Inflammatory macrophage treated with lipopolysaccharide for 1 hour (primary cell): ENCODE measurements at places on chromosomes 12 and 14.
A peak's percentile ranks its signal among the peaks of the same experiment; 100 is the strongest.

DNA sequence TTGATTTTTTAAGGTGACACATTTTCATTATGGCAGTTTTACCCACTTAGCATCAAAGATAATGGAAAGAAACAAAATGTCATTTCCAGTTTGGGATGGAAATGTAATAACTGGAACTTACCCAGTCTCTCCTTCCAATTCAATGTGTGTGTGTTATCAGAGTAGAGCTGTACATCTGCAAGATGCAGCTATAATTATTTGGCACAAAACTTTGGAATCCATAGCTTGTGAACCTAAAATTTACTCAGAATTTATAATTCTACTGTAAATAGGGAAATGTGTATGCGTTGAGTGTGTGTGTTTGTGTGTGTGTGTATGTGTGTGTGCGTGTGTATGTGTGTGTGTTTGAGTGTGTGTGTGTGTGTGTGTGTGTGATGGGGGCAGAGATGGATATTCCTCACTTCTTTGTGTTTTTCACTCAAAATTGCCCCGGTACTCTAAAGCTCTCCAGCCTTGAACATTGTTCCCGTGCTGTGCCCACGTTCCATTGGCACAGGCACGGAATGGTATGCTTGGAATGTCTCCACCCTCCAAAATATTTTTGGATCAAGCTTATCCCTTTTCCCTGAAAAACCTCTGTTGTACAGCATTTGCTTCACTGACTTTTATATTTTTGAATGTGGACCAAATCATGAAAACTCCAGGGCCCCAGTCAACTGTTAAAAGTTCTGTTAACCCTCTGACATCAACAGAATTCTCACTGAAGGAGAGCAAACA, 150.2 kb upstream of the BMP4 start:
- no peak for DNase-seq

- peak; percentile 68 for DNase-seq
Measured at GRCh38 chr12:47312808-47313426, 233.2 kb upstream of the AMIGO2 start.

GRCh38 chr12:107779077-107779831, 4.8 kb downstream of the ASCL4 start:
- peak; percentile 32 for DNase-seq

DNA sequence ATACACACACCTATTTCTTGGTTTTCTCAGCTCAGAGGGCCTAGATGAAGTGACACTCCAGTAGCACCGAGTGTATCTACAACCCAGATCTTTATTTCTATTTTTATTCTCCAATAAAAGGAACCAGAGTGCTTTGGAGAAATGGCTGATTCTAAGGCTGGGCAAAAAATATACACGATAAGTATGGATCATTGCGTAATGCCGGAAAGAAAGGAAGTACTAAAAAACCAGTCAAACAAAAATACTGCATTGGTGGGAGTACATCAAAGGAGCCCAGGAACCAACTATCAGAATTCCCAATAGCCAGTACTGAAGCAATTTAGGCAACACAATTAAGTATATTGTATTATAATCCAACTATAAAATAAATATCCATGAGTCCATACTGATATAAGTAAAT, 400.9 kb upstream of the CCDC196 start:
- no peak for DNase-seq

DNA sequence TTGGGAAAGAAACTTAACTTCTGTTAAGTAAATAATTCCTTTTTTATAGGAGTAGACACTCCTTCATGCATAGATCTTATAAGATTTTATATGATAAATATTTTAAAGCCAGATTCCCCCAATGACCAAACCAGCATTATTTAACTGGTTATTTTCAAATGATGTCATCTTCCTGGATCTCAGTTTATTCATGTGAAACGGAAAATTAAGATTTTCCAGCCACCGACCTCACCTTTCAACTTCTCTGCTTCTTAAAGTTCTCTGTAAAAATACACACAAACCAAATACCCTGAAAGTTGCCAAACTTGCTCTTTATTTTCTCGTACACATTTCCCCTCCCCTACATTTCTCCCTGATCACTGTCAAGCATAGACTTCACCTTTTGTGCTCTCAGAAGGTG, 364.2 kb downstream of the GALC start:
- no peak for DNase-seq

DNA sequence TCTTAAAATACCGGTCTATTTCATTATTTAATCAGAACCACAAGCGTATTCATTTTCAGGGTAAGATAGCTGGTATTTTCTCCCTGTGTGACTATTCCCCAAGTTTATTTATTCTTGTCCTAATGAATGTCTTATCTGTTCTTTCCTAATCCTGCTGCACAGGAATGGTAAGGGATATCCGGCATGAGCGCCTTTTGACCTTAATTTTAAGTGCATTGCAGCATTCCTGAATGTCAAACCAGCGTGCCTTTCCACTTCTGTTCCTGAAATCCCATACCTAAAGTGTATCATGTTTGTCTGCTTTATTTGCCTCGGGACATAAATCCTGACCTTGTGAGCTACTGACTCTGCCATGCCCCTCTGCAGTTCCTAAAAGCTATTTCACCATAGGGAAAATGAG, 1713.2 kb upstream of the FLRT2 start:
- no peak for DNase-seq

GRCh38 chr12:19575337-19576243, 136.3 kb downstream of the AEBP2 start:
- no peak for DNase-seq

DNA sequence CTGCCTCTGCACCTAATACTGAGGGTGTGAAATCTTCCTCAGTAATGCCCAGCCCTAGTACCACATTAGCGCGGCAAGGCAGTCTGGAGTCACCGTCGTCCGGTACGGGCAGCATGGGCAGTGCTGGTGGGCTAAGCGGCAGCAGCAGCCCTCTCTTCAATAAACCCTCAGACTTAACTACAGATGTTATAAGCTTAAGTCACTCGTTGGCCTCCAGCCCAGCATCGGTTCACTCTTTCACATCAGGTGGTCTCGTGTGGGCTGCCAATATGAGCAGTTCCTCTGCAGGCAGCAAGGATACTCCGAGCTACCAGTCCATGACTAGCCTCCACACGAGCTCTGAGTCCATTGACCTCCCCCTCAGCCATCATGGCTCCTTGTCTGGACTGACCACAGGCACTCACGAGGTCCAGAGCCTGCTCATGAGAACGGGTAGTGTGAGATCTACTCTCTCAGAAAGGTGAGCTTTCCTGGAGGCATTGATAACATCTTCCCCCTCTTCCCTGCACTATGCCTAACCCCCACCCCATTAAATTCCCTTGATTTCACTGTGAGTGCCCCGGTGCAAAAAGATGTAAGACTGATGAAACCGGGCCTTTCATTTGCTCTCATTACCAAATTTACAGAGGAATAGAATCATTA, 291.4 kb downstream of the NAV3 start:
- DNase-seq = no peak

- DNase-seq = no peak
Measured at GRCh38 chr12:40375076-40375475, 150.3 kb downstream of the LRRK2 start.

DNA sequence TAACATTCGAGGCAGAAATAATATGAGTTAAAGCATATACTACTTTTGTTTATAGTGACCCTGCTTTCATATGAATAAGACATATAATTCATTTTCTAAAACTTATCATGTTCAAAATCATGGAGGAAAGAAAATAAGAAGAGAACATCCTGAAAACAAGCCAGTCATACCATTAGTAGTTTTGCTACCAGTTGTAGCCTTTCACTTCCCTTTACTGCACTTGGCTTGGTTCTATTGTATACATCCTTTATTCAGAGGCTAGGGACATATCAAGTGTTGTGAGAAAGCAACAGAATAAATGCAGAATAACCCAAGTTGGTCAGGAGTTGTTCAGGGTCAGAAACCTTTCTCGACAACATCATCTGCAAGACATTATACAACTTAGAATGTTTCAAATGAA, 598.7 kb downstream of the SOX5 start:
- DNase-seq = no peak

GRCh38 chr14:104419865-104420505, 159.6 kb upstream of the C14orf180 start:
- no peak for DNase-seq

GRCh38 chr12:64716839-64717455, 42.3 kb downstream of the GNS start:
- no peak for DNase-seq

DNA sequence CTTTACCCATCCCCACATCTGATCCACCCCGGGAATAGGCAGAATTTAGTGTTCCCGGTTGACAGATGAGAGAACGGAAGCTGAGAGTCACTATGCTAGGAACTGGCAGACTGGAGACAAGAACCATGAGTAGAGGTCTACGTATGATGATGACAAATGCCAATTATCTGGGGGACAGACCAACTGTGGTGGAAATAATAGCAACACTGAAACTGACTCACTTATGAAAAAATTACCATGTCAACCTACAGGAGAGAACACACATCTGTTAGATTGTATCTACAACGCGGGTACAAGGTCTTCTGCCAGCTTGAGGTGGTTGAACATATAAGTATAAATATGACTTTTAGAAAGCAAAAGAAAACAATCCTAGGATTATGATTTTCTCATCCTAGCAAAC, 15.4 kb upstream of the SELPLG start:
- no peak for DNase-seq

DNA sequence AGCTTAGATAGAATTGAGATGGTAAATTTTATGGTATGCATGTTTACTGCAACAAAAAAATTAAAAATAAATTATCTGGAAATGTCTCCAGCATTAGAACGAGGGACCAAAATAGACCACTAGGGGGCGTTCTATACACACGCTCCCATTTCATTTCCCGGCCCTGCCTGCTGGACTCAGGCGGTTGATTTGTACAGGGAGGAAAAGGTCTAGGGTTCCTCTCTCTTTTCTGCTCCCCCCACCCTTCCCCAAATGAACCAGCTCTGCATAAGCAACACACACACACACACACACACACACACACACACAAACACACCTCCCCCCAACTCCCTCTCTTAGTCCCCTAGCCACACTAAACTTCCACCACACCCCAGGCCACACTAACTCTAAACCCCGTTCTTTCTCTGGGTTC, 7.8 kb upstream of the DTX1 start:
- DNase-seq = peak; percentile 39

DNA sequence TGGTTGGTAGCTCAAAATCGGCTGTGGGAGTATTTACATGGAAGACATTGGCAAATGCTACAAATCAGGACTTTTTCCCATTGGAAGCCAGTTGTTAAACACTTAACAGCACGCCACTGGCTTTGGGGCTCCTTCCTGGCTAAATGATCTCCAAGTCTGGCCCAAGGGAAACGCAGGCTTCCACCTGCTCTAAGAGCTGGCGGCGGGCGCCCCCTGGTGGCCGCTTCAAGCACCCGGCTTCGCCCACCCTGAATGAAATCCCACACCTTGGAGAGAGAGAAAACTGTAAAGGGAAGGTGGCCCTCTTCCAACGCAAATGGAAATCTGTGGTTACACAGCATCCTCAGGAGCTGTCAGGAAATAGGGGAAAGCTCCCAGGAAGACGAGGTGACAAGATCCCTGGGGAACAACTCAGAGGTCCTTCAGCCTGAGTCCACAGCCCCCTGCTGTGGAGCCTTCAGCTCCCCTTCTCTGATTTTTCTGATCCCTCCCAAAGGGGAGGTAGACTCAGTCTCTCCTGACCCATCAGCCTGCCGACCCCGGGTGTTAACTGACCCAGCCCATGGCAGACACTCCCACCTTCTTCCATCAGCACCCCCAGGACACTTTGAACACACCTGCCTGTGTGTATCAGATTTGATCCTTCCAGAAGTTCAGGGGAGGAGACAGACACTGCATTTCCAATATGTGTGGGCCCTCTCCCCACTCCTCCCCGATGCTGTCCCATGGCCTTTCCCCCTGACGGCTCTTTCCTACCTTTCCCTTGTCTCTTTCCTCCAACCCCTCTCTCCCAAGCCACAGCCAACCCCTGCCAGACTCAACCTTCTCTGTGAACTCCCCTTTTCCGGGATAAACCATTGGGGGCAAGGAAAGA, 15.4 kb downstream of the SELPLG start:
- DNase-seq = peak; percentile 72

DNA sequence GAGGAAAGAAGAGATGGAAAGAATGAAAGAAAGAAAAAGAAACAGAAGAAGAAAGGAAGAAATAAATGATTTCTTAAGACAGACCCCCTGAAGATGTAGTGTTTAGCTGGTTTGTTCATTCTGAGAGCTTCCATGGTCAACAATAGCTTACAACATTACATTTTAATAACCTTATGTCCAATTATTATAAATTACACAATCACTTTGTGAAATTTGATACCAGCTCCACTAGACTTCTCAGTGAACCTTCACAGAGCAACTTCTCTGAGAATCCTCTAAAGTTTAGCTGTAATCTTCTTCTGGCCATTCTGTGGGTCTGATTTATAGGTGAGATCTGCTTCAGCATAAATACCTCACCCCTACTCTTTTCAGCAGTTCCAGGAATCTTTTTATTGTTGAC, 27.9 kb downstream of the SIX1 start:
- DNase-seq = no peak

- DNase-seq = no peak
Measured at GRCh38 chr12:32284561-32284960, 114.8 kb upstream of the FGD4 start.

- DNase-seq = no peak
Measured at GRCh38 chr12:24360907-24361306, 411.4 kb upstream of the SOX5 start.

DNA sequence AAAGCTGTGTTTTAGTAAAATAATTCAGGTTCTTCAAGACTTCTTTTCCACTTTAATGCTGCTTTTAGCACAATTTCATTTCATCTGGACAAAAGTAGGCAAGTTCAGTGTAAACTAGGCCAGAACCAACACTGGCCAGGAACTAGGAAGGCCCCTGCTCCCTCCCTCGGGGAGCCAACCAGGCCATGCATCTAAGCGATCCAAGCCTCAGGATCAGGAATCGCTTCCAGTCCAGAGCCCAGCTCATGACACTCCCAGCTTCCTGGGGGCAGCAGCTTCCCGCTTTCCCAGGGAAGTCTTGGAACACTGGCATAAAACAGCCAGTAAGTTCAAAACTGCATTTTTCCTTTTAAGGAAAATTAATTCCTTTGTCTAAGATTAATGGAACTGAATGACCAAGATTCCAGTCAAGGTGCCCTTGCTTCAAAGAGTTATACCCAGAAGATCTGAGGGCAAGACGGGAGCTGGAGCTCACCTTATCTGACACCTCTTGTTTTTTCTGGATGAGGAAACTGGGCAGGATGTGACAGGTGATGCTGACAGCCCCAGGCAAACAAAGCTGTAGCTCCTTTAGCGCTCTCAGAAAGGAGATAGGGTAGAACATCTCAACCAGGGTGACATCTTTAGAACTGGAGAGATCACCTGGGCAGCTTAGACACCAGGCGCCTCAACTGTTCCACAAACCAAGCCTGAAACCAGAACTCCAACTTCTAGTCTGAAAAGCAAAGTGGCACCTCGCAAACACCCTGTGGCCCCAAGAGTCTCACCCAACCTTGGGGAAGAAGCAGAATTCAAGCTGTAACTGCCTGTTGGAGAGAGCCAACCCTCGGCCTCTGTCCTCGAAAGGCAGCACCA, 61.4 kb upstream of the PNMA1 start:
- no peak for DNase-seq

- DNase-seq = peak; percentile 18
Measured at GRCh38 chr14:60204104-60204842, 39.1 kb upstream of the DHRS7 start.

- peak; percentile 56 for DNase-seq
Measured at GRCh38 chr12:104522985-104523722, 66.4 kb downstream of the CHST11 start.
